ENCODE measurements at places on chromosomes 12 and 14.

- DNase-seq, result no peak
Measured at GRCh38 chr12:73277971-73278370, 1005.8 kb downstream of the TRHDE start.

DNA sequence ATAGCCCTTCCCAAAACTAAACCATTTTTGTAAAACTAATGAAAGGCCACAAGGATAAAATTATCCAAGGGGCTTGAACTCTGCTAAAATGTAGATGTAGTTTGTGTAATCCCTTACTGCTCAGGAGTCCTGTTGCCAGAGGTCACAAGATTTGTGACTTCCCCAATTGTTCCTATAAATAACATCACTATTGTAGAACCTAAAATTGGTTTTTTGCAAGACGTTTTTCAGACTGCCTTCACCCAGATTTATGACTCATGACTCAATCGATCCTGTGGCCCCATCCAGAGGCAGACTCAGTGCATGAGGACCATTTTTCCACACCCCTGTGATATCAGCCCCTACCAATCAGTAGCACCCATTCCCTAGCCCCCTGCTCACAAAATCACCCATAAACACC lies 61.5 kb upstream of the RASSF8 start:
- no peak for DNase-seq

- DNase-seq, result no peak
Measured at GRCh38 chr12:12665194-12665593, 30.8 kb downstream of the GPR19 start.

- DNase-seq, result no peak
Measured at GRCh38 chr14:36517242-36518030, 2.6 kb downstream of the NKX2-1 start.

DNA sequence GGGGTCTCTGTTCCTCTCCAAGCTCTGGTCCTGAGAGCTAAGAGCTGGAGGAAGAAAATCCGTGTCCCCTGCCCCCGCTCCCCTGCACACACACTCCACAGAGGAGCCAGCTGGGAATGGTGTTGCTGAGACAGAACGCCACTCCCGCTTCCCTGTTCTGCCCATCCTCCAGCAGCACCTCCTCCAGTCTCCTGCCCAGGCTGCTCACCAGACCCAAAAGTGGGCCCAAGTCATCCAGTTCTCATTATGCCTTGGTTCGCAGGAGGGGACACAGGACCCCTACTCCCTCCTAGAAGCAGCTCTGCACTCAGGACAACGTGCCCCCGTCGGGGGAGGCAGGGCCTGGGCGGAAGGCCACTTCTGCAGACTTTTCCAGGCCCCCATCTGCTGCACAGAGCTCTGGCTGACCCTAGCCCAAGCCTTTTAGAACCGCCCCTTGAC lies 830 bp upstream of the TRMT61A start:
- no peak for DNase-seq

DNA sequence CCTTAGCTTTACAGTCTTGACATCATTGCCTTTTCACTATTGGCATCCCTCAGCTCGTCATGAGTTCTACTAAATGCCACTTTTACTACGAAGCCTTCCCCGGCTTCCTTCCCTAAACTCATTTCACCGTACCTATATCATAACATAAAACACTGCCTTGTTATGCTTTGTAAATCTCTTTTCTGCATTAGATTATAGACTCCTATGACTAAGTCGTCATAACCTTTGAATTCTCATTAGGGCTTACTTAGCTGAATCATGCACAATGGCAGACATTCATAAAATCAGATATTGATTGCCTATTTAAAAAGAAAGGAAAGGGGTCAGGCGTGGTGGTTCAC lies 21.0 kb downstream of the BTG1 start:
- DNase-seq, result no peak

DNA sequence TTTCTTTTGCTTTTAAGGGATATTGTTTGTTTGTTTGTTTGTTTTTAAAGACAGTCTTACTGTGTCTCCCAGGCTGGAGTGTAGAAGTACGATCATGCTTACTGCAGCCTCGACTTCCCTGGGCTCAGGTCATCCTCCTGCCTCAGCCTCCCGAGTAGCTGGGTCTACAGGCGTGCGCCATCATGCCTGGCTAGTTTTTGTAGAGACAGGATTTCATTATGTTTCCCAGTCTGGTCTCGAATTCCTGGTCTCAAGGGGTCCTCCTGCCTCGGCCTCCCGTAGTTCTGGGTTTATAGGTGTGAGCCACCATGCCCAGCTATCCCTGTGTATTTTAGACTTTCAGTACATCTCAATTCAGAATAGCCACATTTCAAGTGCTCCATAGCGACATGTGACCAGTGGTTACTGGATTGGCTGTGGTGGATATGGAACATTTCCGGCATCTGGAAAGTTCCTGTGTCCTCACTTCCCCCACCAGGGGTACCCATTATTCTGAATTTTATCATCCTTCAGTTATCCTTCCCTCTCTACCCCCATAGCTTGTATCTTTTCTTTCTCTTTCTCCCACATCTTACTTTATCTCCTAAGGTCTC lies 61.1 kb downstream of the HRK start:
- no peak for DNase-seq

GRCh38 chr12:13273850-13274249 lies 77.3 kb downstream of the EMP1 start:
- DNase-seq, result no peak

GRCh38 chr12:1980282-1980681 lies 24.0 kb downstream of the DCP1B start:
- DNase-seq, result no peak

DNA sequence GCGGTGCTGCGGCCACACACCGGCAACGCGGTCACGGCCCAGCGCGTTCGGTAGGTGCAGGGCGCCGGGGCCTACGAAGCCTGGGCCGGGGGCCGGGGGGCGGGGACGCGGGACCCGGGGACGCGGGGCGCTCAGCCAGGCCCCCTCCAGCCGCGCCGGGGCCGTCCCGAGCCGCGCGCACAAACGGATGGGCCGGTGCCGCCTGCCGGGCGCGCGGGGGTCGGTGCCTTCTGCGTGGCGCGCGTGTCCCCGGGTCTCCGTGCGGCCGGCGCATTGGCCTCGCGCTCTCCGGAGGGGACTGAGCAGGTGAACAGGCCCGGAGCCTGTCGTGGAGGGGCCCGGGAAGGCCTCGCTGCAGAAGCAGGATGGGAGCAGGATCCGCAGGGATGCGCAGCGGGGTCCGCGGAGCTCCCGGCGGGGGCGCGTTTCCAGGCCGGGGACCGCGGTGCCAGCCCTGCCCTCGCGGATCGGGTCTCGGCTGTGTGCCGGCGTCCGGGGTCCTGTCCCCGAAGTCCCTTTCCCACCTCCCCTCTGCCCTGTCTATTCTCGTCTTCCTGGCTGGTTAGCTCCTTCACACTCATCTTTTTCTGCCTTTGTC lies 421 bp downstream of the GLT1D1 start:
- peak; percentile 8 for DNase-seq

- DNase-seq, result no peak
Measured at GRCh38 chr12:103728323-103728722, 112.7 kb downstream of the NT5DC3 start.

GRCh38 chr14:70640938-70641547 lies 673 bp upstream of the TTC9 start:
- peak; percentile 8 for DNase-seq

- no peak for DNase-seq
Measured at GRCh38 chr12:53235164-53235563, 3.2 kb upstream of the RARG start.

- DNase-seq, result no peak
Measured at GRCh38 chr14:104361101-104361591, 218.4 kb upstream of the C14orf180 start.

DNA sequence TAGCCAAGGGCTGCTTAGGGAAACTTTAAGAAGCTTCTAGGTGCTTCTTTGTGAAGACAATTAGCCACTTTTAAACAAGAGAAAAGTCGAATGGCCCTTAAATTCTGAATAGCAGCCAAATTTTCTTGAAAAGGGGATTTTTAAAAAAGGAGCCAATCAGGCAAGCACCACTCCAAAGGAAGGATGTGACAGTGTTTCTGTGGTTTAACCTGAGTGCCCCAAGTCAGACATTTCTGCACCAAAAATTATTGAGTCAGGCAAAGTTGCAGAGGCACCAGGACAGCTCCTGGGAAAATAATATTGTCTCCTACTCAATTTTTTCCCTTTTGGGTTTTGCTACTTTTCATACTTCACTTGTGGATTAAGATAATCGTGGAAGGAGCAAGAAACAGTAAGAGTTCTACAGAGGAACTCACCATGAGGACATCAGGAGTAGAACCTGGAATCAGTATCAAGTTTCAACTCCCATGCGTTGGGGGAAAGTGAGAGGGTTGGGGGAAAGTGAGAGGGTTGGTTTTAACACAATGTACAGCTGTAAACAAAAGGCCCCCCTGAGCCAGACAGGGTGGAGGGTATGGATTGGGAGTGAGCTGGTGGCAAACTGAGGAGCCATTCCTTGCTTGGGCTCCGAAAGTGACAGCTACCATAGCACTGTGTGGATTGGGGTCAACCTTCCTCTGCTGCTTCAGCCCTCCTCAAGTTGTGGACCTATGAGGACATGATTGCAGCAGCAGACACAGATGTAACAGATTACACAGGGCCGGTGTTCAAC lies 90.8 kb downstream of the SLC38A1 start:
- DNase-seq, result no peak

DNA sequence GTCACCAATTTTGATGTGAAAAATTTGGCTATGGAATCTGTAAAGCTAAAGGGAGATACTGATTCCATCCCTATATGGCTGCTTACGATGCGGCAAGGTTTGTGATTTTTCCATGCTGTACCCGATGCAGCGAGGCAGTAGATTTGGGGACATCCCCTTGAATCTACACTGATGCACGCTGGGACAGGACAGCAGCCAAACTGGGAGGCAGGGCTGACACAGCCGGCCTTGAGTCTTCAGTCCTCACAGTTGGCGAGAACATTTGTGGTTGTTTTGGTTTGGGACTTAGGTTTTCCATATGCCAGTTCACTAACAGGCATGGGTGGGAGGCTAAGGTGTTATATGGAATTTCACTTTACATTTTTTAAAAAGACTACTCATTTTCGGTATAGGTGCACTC lies 3.8 kb downstream of the GALNT16 start:
- DNase-seq, result no peak

GRCh38 chr14:54638135-54638446 lies 71.2 kb downstream of the SAMD4A start:
- DNase-seq, result no peak

DNA sequence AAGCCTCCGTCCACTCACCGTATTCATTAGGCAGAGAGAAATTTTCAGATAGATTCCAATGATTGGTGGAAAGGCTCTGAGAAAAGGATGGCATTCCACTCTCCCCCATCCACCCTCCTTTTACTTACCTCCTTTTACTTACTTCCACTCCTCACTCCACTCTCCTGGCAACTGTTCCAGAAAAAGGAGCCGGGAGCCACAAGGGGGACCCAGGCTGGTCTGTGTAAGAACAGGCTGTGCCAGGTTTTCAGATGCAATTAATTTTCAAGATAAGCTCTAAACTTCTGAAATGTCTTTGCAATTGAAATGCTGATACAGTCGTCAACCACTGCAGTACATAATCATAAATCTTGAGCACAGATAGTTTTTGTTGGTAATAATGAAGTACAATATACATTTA lies 248.8 kb downstream of the ANO6 start:
- peak; percentile 52 for DNase-seq

- DNase-seq, result no peak
Measured at GRCh38 chr12:11693601-11694000, 44.1 kb downstream of the ETV6 start.
